CD4-positive, alpha-beta T cell treated with Interleukin-2 at 100 ng/mL for 4 hours (primary cell): ENCODE measurements at places on chromosomes 11 and 22.

GRCh38 chr11:67545280-67545679 lies 22.0 kb upstream of the CABP2 start:
- DNase-seq, result no peak

DNA sequence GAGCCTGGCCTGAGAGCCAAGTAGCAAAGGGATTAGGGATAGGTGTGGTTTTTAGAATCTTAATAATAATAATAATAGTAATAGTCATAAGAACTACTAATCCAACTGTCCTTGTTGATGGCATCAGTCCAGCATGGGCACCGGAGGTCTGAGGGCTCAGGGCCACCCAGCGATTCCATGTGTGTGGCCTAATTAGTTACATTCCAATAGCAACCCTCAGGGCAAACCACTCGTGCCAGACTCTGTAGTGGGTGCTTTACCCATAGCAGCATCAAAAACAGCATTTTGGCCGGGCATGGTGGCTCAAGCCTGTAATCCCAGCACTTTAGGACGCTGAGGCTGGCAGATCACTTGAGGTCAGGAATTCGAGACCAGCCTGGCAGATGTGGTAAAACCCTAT lies 19.0 kb upstream of the MYH9 start:
- no peak for DNase-seq

- no peak for DNase-seq
Measured at GRCh38 chr11:62817129-62817528, 11.9 kb upstream of the NXF1 start.

DNA sequence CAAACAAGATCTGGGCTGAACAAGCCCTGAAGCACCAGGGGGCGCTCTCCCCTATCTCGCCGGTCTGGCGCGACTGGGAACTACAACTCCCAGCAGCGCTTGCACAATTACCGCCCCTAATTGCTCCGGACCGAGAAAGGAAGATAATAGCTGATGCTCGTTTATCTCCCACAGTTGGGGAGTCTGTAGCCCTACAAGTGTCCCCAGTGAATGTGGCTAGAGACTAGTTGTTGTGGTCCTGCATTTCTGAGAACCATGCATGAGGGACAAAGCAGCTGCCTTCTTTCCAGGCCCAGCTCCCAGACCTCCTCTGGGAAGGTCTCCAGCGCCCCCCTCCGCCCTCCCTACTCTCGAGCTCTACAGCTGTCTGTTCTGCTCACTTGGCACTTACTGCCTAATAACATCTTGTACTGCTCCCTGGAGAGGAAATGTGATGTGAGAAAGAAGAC lies 34.4 kb downstream of the NRXN2 start:
- DNase-seq, result peak; percentile 90

GRCh38 chr11:69930081-69931059 lies 111.2 kb upstream of the FGF3 start:
- no peak for DNase-seq

- DNase-seq, result no peak
Measured at GRCh38 chr22:24201681-24202614, 20.7 kb downstream of the SUSD2 start.

DNA sequence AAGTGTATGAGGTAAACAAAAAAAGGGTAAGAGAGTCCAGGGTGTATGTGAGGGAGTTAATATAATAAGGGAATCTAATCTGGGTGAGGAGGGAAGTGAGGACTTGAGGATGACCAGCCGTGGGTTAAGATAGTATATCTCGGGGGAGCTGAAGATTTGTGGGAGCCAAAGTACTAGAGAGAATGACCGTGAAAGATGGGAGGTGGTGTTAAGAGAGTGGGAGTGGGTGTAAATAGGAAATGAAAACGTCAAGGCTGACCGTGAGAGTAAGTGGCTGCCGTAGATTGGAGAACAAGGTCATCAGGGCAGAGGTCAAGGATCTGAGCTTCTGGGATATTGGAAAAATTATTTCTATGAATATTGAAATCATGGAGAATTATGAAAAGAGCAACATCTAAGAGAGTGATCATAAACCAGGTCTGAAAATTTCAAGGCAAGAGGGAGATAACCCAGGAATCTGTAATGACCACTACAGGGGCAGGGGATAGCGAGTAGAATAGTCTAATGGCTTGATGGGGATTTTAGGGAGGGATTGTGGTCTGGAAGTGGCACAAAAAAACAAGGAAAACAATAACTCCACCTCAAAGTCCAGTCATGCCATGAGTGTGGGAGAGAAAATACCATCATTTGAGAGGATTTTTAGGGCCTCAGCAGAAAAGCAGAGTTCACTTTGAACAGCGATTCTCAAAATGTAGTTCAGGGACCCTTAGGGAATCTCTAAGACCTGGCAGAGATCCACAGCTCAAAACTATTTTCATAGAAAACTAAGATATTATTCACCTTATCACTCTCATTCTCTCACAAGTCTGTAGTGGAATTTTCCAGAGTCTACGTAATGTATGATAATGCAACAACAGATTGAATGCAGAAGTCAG lies 72.0 kb downstream of the PRR5L start:
- no peak for DNase-seq

GRCh38 chr11:120651836-120652235 lies 140.3 kb downstream of the GRIK4 start:
- DNase-seq, result no peak

GRCh38 chr11:82732734-82733443 lies 775 bp downstream of the FAM181B start:
- DNase-seq, result no peak

GRCh38 chr11:72552399-72552910 lies 118.1 kb upstream of the CLPB start:
- DNase-seq, result no peak

GRCh38 chr11:6443269-6444003 lies 2.6 kb upstream of the HPX start:
- peak; percentile 61 for DNase-seq

DNA sequence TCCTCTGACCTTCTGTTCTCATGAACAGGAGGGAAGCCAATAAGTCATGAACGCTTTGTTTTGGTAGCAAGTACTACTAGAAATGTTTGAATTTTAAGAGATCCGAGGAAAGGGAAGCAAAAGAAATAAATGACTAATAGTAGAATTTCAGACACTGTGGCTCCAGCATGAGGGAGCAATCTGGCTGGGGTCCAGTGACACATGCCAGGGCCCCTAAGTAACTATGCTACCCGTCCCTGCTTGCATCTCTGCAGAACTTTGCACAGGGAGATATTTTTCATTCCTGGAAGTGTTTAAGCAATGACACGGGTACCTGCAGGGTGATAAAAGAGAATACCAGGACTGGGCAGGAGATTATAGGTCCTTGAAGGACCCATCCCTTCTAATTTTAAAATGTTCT lies 7.3 kb upstream of the ADAMTS8 start:
- DNase-seq, result no peak

GRCh38 chr11:12164061-12165014 lies 53.9 kb downstream of the MICAL2 start:
- DNase-seq, result no peak

DNA sequence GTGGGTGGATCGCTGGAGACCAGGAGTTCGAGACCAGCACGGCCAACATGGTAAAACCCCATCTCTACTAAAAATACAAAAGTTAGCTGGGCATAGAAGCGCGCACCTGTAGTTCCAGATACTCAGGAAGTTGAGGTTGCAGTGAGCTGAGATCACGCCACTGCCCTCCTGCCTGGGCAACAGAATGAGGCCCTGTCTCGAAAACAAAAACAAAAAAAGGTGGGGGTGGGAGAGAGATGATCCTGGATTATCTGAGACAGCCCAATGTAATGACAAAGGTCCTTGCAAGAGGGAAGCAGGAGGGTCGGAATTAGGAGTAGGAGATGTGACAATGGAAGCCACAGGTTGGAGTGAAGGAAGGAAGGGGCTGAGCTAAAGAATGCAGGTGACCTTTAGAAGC lies 87.6 kb upstream of the APOA1 start:
- DNase-seq, result peak; percentile 37

DNA sequence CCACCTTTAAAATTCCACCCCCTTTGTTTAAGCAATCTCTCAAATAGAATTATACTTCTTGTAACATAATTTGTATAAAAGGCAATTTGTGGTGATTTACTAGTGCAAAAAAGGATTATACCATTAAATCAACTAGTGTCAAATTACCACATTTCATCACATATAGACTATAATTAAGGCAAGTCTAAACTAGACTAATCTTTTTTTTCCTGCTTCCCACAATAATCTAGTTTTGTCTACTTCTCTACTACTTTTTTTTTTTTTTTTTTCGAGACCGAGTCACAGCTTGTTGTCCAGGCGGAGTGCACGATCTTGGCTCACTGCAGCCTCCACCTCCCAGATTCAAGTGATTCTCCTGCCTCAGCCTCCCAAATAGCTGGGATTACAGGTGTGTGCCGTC lies 36.1 kb upstream of the FZD4 start:
- no peak for DNase-seq

- no peak for DNase-seq
Measured at GRCh38 chr11:93389737-93390136, 59.2 kb downstream of the DEUP1 start.

DNA sequence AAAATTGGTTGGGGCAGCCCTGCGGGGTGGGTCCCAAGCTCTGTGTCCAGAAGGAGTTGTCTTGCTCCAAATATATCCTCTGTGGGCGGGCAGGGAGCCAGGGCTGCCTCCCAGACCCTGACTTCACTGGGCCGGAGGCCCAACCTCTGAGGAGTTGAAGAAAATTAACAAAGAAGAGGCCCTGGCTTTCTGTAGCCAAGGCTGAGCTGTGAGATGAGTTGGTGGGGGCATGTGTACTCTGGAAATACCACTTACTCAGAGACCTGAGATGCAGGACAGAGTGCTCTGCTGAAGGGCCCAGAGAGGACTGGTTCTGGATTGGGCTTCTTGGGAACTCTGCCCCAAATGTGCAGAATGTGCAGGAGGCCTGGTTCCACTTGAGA lies 96.3 kb downstream of the SWAP70 start:
- DNase-seq, result no peak

GRCh38 chr11:57097149-57097548 lies 84.6 kb upstream of the LRRC55 start:
- no peak for DNase-seq

DNA sequence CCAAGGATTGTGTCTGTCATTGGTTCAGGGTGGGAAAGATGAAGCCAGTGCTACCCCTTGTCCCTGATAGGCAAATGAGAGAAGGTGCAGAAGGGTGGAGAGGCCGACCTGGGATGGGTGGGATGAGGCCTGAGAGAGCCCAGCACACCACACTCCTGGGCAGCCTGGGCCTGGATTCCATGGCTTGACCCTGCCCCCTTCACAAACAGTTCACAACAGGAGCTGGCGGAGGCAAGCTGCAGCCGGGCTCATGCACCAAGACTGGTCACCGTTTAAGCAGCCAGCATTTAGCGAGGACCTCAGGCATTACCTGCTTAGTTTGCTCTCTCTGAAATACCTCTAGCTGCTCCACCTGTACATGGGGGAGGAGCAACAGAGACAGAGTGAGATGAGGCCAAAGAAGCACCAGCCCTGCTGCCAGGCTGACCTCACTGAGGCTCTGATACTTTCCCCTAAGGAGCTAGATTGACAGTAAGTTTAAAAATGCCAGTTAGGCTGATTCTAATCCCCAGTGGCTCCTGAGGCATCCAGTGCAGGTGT lies 13.5 kb downstream of the IL18BP start:
- DNase-seq, result no peak

DNA sequence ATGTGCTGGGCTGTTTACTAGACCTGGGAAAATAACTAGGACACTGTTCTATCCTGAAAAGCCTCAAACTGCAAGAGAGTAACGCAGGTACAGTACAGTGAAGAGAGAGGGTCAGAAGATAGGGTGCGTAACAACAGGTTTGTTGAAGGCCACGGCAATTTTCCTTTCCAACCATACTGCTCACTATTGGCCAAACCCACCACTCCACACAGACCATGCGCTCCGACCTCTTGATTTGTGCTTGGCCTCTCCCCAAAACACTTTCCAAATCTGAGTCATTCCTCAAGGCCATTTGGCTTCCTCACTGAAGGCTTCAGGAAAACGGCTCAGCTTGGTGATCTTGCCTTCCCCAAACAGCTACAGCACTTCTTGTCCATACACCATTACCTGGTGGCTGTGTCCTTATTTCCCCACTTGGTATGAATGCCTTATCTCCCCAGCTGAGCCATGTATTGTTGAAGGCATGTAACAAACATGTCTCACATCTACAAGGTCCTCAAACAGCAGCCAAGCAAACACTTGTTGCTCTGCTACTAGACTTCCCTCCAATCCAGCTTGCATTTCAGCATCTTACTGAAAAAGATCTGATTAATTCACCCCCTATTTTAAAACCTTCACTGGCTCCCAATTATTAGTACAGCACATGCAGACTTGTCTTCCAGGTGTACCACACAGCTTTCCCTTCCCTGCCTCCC lies 40.9 kb downstream of the TCF20 start:
- no peak for DNase-seq

DNA sequence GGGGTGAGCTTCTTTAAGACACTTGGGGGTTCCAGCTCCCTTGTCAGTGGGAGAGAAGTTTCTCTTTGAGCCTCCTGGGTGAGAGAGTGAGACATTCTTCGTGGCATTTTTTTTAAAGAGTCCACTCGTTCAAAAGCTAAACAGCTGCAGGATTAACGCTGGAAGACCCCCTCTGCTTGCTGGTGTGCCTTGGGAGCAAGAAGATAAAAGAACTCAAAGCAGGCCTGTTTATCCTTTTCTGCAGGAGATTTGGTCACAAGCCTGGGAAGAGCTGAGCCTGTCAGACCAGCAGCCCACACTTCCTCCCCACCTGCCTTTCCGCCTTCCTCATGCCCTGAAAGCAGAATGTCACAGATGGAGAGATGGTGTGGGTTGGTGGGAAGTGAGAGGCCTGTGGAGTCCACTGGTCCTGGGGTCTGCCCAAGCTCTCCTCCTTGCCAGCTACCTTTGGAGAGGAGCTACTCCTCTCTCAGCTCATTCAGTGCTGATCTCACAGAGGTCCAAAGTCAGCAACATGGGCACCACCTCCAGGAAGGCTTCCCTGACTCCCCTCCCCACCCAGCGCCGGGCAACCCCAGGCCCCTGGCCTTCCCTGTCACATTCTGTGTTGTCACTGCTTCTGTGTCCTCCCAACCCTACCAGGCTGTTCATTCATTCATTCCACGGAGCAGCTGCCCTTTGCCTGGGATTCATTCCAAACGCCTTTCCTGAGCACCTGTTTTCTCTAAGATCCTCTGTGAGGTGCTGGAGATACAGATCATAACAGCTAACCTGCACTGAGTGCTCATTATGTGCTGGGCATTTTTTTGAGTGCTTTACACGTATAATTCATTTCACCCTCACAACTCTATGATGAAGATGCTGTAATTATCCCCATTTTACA lies 6.7 kb downstream of the GDPD5 start:
- DNase-seq, result no peak

GRCh38 chr11:70414341-70415100 lies 16.2 kb downstream of the CTTN start:
- DNase-seq, result no peak

- DNase-seq, result no peak
Measured at GRCh38 chr11:70727899-70728620, 329.7 kb downstream of the CTTN start.

DNA sequence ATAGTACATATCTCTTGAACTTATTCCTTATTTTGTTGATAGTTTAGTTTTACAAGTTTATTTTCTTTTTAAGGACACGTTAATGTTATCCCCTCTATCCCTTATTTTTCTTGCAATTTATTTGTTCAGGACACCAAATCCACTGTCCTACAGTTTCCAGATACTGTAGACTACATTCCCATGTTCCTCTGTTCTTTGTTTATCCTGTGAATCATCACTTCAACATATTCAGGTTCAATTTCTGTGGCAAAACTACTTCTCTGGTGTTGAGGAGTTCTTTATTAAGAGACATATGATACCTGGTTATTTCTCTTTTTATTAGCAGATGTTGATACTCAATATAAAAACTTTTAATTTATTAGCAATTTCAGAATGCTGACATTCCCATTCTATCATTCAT lies 72.8 kb upstream of the CLNS1A start:
- DNase-seq, result no peak
